ENCODE measurements at places on chromosomes 4 and X.

DNA sequence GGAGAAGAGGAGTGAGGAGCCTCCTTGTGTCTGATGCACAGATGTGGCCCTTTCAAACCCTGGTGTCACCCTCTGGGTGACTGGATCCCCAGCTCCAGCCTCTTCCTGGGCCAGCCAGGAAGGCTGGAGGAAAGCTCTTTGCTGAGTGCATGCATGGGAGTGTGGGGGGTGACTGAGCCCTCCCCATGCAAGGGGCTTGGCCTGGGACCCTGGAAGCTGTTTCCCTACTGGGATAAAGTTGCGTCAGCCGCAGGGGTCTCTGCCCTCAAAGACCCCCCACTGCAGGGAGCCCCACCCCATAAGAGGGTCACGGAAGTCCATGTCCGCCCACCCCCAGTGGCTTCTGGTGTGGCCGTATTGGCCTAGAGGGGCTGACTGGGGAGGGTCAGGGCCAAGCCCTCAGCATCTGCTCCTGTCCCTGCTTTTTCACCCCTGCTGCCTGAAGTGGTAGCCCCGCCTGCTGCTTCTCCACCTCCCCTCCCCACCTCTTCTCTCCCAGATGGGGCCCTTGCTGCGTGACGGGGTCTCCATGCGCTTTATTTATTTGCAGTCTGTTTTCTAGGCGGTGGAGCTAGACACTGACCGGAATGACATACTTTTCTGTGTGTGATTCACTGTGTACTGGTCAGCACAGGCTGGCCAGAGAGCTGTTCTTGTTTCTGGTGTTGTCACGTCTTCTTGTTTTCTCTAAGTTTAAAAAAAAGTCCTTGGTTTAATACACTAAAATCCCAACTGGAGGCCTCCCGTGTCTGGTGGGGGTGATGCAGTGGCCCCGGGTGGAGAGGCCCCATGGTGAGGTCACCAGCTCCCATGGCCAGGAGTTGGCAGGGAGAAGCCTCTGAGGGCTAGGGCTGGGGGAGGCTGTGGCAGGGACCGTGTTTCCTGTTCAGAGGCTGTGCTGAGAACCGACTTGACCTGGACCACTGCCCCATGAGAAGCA, 3.6 kb downstream of the SMIM10L2A start:
- no peak for DNase-seq

DNA sequence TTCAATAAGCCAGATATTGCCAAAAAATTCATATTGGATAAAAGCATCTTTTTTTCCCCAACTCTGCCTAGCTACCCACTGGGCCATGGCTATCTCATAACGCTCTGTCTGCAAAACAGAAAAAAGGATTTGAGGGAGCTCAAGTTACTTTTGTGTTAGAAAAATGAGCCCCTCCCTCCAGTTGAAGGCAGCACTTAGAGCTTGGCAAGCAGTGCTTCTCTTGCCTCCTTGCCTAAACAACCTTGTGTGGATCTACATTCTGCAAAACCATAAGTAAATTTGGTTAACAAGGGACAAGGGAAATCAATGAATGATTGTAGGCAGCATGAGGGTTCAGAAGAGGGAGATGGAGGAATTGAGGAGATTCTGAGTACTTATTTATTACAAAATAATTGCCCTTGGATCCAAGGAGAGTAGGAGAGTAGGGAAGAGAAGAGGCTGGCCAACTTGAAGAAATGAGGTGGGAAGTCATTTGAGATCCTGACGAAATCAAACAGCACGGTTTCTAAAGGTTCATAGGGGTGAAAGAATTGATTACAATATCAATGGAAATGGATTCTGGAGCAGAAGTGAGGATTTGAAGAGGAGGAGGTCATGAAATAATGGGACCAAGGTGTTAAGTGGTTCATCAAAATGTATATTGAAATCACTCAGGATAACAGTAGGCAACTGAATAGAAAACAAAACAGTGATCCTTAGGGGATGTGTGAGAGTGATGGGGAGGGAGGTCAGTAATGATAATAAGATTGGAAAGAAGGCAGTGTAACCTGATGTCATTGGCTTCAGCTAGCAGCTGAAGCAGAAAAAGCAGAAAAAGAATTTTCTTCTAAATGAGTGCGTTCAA, 434.8 kb upstream of the IGFBP7 start:
- DNase-seq = no peak

DNA sequence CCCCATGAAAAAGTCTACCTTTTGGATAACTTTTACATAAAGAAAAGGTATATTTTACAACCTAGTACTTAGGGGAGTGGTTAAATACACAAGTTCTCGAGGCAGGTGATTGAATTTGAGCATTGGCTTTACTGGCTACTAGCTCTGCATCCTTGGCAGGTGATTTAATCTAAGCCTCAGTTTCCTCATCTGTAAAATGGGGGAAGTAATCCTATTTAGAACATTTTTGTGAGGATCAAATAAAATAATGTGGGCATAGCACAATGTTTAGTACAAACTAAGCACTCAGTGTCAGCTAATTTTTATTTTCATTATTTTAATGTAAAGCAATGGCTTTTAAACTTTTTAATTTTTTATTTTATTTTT, 102.9 kb downstream of the CEP135 start:
- DNase-seq = no peak

DNA sequence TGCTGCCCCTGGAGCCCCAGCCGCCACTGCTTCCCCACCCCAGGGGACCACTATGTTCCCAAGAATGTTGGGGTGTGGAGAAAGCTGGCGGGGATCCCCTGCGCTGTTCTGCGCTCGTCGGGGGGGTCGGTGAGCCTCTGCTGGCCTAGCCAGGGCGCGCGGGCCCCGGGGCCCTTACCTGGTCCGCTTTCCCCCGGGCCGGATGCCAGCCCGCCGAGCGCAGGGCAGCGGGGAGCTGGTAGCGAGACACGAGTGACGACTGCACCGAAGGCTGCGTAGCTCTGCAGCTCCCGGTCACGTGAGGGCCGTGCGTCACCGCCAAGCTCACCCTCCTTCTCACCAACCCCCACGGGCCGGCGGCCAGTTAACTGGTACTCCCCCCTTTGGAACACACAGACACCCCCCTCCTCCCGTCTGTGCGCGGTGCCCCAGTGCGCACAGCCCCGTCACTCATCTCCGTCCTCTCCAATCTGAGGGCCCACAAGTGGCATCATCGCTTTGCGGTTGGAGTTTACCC, at the start of gene BEX1:
BEX1 (minus strand) TSS at position 254 of the 517 bp plus-strand sequence. CDS start 897 bp downstream, outside the sequence.
- no peak for DNase-seq

- no peak for DNase-seq
These were observed 395.6 kb downstream of the MAPK10 start for GRCh38 chr4:85964298-85964697.

DNA sequence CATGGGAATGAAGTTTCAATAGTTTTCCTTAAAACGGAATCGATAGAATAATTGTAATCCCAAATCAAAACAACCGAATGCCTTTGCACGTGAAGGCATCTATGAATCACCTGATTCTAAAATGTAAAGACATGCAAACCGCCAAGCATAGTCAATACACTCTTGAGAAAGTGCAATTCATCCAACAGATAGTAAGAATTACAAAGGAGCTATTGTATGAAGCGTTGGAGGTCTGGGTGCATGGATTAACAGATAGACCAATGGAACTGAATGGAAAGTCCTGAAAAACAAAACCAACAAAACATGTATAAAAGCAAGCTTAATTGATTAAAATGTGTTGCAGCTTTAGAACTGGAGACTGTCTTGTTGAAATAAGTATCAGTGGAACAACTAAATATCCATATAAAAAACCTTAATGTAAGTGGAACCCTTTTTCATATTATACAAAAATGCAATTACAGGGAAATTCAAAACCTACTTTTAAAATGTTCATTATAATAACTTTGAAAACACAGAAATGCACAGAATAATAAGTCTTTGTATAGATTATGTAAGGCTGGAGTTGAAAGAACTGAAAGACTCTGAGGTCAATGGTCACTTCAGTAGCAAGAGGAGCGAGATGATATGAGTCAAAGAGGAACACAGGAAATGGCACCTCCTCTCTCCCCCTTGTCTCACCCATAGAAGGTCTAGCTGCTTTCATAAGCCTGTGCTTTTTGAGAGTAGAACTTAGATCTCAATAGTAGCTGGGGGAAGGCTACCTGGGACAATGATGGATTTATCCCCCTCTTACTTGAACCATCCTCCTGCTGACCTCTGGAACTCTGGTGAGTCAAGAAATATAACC, 20.1 kb downstream of the MAGEC2 start:
- no peak for DNase-seq

- DNase-seq = no peak
These were observed 18.4 kb upstream of the P2RY8 start for GRCh38 chrX:1555370-1555769.

GRCh38 chr4:162401021-162401420, 237.2 kb upstream of the FSTL5 start:
- no peak for DNase-seq

DNA sequence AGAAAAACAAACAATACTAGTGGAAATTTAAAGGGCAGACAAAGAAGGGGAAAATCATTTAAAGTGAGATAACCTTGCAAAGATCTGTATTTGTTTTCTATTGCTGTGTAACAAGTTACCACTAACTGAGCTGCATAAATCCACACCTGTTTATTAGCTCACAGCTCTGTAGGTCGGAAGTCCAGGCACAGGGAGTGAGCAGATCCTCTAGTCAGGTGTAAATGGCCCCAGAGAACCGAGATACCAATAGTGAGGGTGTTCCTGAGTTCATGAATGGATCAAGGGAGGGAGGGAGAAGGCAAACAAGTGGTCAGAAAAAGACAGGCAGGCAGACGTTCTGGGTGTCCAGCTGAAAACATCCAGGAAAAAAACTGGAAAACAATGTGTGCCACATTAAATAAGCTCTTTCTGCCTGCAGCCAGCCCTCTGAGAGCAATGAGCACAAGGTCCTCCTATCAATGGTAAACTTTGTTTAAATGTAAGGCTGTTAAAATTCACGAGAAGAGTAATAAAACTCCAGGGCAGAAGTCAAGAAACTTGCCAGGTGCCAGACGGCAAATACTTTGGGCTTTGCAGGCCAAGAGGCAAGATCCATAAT, 25.0 kb downstream of the ADGRA3 start:
- DNase-seq = no peak

- no peak for DNase-seq
These were observed 35.2 kb upstream of the LPAR4 start for GRCh38 chrX:78712336-78712735.

GRCh38 chr4:141346144-141346543, 125.4 kb downstream of the ZNF330 start:
- DNase-seq = no peak

- DNase-seq = no peak
These were observed 51.8 kb downstream of the FAM193A start for GRCh38 chr4:2588259-2588658.

GRCh38 chr4:117784266-117784665, 250.0 kb upstream of the NDST3 start:
- no peak for DNase-seq

GRCh38 chr4:21451032-21451431, 497.5 kb downstream of the KCNIP4 start:
- no peak for DNase-seq

DNA sequence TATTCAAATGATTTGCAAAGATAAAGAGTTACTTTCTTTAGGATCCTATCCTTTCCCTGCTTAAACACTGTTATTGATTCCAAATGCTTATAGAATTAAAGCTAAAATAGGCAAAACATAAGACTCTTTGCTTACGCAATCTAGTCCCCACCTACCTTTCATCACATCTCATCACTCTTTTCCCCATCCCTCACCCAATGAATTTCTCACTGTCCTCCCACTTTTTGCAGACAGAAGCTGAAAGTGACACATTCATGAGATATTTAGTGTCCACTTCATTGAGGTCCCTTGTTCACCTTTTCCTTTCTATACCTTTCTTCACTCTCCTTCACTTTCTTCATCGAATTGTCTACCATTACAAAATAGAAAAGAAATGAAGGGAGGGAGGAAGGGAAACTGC, 424 bp downstream of the SATL1 start:
- DNase-seq = no peak

GRCh38 chr4:1036095-1036494, 24.7 kb downstream of the FGFRL1 start:
- DNase-seq = no peak

DNA sequence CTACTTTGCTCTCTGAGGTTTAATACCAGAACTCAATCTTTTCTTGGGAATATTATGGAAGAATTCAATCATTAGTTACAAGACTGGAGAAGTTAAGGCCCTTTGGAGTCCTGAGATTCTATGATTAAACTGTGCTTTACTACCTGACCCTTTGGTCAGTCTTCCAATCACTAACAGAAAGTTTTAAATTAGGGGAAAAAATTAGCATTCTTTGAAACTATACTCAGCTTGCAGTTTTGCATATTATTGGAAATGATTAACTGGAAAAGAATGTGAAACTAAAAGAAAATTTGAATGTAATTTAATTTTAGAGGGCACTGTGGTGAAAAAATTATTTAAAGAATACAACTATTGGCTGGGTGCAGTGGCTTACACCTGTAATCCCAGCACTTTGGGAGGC, 18.7 kb upstream of the GPR34 start:
- no peak for DNase-seq

- DNase-seq = no peak
These were observed 94.5 kb downstream of the FNIP2 start for GRCh38 chr4:158863296-158863695.

DNA sequence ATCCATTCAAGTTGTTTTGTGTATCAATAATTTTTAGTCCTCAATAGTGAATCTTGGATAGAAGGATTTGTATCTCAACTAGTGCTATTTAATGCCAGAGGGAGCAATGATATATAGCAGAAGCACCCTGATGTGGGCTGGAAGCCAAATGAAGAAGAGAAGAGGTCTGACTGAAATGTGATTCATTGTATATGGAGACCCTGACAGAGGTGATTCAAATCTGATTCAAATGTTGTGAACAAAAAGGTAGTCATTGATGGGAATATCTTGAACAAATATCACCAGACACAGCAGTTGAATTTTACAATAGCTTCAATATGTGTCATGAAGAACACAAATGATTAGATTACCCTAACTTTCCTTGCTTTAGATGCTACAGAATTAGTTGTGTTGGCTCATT, 27.5 kb upstream of the SULT1B1 start:
- no peak for DNase-seq

GRCh38 chr4:81214881-81215868, at the start of gene PRKG2:
PRKG2 (minus strand) TSS chr4:81215222; CDS start chr4:81205047, 10,175 bp downstream.
- DNase-seq = no peak

GRCh38 chr4:168384437-168385141, 66.0 kb upstream of the DDX60 start:
- no peak for DNase-seq

GRCh38 chrX:113289503-113289902, 448.9 kb upstream of the AMOT start:
- DNase-seq = no peak

DNA sequence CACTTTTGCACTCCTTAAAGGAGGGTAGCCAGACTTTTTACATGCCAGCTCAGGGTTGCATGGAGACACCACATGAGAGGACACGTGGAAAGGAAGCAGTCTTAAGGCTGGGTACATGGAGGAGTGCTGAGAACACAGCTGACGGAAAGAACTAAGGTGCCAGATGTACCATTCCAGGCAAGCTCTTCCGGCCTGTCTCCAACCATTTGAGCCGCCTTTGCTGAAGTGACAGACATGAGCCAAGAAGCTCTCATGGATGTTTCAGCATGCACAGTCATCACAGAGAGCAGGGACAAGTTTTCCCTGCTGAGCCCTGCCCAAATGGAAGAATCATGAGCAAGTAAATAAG, 83.4 kb upstream of the BMP2K start:
- DNase-seq = no peak
